Stimulated activated CD4-positive, alpha-beta T cell treated with anti-CD3 and anti-CD28 coated beads, Interleukin-15, amount 100 ng/mL, for 1 hour (primary cell): ENCODE measurements at places on chromosomes 5 and 9.

DNA sequence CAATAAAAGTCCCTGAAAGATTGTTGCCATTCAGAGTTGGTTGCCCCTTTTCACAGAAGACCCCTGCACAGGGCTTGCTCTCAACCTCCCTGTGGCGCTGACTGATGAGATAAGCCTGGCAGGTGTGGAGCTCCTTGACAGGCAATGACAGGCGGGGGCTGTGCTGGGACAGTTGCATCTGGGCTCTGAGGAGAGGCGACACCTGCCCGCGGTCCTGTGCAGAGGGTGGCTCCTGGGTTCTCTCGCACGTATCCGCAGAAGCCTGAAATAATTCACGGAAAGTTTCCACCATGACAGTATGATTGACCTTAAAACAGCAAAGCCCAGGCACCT lies 19.8 kb upstream of the EXOC3 start:
- no peak for DNase-seq

GRCh38 chr9:83219154-83219923 lies 156.4 kb upstream of the RASEF start:
- no peak for DNase-seq

GRCh38 chr9:87816036-87816435 lies 66.6 kb upstream of the SPATA31E1 start:
- DNase-seq: no peak

- no peak for DNase-seq
Measured at GRCh38 chr5:112407240-112407639, 11.8 kb downstream of the EPB41L4A start.

DNA sequence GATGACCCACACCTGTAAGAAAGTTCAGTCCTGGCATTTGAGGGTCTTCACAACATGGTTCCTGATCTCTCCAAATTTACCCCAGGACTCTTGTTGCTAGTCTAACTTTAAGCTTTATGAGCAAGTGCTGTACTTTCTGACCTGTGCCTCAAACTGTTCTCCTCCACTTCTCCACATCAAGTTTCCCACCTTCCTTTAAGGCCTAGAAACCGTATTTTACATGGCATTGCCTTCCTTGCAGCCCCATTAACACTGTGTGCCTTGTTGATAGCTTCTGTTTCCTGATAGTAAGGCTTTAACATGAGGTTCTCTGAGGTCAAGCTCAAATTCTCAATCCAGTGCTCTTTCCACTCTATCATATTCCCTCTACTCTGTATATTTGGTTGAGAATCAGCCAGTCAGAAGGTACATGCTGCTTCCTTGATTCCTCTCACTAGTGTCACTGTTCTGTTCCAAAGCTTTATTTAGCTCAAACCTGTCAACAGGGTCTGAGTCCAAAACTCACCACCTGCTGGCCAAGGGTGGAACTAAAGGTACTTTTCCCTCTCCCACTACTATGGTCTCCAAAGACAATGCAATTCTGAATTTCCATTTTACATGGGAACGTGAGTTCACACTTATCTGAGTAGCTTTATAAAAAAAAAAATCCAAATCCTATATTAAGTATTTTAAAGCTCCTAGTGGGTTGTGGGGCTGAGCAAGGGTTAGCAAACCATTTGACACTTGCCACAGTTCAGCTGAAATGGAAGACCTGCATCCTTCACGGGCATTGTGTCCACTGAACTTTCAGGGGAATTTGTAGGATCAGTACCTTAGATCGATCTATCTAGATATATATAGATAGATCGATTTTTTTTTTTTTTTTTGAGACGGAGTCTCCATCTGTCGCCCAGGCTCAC lies 21.1 kb downstream of the VCP start:
- no peak for DNase-seq

DNA sequence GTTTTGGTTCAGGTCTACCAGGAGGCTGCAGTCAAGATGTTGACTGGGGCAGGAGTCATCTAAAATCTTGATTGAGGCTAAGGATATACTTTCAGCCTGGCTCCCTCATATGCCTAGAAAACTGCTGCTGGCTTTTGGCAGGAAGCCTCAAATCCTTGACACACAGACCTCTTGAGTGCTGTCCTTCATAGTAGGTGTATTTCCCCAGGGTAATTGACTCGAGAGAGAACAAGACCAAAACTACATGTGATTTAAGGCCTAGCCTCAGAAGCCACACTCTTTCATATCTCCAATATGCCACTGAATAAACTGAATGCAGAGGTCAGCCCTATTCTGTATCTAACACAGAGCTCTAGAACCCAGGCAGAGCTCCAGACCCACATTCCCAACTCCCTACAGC lies 402.3 kb upstream of the ADAMTS16 start:
- no peak for DNase-seq

DNA sequence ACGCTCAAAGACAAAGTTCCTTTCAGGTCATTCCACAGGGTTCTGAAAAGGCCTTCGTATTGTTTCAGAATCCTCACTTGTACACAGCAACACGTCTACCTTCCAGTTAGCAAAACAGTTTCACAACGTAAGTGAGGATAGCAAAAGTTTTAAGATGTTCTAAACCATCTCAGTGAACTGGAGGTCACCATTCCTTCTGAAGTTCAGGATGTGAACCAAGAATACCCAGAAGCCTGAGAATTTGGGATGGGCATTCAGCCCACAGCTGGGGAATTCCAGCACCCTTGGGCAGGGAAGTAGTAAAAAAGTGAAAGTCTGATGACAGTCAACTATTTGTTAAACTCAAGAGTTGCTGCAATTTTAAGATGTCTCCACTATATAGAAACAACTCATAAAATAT lies 224.5 kb downstream of the BNC2 start:
- DNase-seq: no peak

DNA sequence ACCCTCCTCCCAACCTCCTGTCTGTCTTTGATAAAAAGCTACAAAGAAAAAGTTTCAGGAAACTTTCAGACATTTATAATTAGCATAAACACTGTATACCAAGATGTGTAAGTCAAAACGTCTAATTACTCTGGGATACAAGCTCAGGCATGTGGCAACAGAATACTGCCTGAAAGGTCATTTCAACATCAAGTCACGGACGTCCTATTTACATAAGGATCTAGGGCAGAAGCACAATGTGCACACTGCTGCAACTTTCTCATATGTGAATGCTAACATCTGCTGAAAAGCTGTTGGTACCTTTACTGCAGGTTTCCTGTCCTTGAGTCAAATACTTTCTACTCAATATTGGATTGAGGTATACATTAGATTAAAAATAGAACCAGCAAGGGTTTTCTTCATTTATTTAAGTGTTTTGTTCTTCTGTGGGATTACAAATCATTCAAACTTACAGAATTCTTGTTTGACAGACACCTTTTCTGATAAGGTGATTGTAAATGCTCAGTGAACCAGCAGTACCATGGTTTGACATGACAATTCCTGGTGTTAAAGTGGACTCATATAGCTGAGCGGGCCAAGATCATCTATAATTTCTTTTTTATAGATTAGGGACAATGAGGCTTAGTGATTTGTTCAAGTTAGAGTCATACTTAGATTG lies 36.8 kb downstream of the ELL2 start:
- no peak for DNase-seq

DNA sequence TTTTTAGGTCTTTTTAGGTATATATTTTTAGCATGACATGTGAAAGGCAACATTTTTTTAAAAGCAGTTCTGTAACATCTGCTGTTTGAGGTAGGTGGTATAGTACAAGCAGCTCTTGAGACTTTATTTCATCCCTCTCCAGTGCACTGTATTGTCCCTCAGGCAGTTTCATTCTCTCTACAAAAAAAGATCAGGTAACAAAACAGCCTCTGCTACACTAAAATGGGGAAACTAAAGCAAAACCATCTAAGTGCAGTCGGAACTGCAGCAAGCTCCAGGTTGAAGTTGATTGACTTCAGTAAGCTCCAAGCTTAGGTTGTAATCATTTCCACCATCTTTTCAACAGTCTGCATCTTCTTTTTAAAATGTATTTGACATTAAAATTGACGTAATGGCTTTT lies 195.6 kb downstream of the DEPDC1B start:
- DNase-seq: no peak

GRCh38 chr5:148776780-148777179 lies 49.6 kb upstream of the ADRB2 start:
- DNase-seq: no peak

GRCh38 chr5:67792891-67793290 lies 422.7 kb upstream of the PIK3R1 start:
- DNase-seq: no peak

DNA sequence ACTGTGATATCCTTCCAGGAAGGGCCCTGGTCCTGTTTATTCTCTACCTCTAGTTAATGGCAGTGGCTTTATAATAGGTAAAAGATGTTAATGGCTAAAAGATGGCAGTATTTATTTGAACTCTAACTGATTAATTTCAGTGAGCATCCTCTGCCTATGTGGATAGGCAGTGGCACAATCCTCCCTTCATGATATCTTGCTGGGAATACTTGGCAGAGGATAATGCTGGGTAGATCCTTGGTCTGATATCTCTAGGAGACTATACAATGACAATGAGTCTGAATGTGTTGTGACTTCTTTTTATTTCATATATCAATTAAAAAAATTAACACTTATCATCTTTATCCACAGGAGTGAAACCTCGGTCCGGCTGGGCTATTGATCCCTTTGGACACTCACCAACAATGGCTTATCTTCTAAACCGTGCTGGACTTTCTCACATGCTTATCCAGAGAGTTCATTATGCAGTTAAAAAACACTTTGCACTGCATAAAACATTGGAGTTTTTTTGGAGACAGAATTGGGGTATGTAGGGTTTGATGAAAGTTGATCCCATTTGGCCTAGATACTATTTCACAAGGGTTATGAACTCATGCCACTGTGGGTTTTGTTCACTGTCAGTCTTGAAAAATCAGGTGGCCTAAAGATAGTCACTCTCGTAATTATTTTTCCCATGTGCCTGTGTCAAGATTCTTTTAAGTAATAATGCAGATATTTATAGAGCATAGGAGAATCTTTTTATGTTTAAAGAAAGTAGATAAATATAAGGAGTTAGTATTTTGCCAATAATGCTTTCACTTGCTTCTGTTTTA lies 77.7 kb downstream of the MAN2A1 start:
- DNase-seq: no peak

GRCh38 chr9:108852079-108852478 lies 3.7 kb downstream of the ACTL7B start:
- DNase-seq: no peak
